ENCODE measurements at places on chromosomes 4 and X. TPM values are rescaled to one million over a fixed set of nuclear protein-coding genes. Genes with fewer than 3 reads are reported as not detected.

The PAPSS1 gene
- 126 TPM for total RNA-seq

DNA sequence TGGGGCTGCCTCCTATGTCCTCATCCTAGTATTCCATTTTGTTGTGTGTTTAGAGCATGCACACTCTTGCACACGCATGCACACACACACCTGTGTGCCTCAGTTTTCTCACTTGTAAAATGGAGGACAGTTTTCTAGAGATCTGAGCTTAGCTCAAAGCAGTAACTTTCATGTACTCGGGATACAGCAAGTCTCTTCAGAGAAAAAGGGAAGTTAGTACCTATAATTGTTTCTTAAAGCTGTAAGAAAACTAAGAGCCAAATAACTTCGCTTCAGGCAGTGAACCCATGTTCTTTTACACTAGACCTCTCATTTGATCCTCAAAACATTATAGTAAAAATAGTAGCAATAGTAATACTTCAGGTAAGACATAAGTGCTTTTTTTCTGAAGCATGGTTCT, 49.6 kb downstream of the KIT start:
- no peaks in the 10 kb centered on the region for H3K36me3 ChIP-seq
- no peak overlapping the region for H3K4me3 ChIP-seq
- no peak for DNase-seq
- no peak overlapping the region for H3K27ac ChIP-seq

DNA sequence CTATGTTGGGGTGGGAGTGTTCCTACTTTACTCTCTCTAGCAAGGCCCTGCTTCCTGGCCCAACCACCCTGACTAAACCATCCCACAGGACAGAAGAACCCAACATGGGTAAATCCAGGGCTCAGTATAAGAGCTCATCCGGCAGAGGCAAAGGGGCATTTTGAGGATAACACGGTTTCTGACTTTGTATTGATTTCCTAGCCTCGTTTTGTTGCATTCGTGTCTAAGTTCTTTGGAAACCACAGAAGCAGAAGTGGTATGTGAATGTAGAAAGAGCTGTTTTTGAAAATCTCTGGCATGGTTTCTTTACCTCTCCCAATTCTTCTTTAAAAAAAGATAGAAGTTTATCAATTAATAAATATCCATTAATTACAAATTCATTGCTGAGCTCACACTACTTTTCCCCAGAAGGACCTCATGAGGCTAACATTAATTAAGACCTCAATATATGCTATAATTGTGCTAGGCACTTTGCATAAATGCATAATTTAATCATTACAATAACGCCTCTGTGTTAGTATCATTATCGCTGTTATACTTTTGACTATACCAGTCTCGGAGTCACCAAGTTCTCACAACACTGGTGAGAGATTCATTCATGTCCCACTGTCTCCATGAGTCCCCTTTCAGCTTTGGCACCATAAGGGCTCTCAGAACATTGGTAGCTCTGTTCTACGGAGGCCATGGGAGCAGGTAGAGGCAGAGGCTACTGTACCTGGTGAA, 5.8 kb upstream of the CLNK start:
- H3K36me3 ChIP-seq, result no peaks in the 10 kb centered on the region
- DNase-seq, result no peak
- no peak overlapping the region for H3K27ac ChIP-seq
- no peaks in the 10 kb centered on the region for H3K27me3 ChIP-seq
- no peaks in the 10 kb centered on the region for H3K4me1 ChIP-seq

The RBM47 gene
- 2.5 TPM for total RNA-seq

All from HepG2 (cell line).